ENCODE measurements at places on chromosomes 5 and 9.

DNA sequence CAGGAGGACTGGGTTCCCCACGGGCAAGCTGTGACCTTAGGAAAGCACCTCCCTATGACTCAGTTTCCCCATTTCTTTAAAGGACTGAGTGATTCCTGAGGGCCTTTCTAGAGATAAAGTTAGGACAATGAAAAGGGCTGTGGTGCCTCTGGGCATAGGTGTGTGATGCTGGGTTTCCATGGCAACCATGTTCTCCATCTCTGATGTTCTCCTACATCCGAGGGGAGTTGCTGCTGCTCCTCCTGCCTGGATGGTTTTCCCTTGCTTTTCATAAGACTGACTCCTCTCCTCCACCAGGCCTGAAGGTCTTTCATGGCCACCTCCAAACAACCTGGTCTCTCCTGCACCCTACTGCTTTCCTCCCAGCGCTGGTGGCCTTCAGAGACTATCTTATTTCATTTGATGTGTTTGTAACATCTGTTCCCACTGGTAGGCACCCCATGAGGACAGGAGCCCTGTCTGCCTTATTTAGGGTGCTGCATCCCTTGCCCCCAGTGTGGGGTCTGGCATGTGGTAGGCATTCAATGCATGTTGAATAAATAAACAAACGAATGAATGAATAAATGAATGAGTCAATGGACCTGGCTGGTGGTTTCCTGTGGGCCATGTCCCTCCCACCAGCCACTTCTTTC, 112.2 kb upstream of the HAND1 start:
- DNase-seq: no peak

DNA sequence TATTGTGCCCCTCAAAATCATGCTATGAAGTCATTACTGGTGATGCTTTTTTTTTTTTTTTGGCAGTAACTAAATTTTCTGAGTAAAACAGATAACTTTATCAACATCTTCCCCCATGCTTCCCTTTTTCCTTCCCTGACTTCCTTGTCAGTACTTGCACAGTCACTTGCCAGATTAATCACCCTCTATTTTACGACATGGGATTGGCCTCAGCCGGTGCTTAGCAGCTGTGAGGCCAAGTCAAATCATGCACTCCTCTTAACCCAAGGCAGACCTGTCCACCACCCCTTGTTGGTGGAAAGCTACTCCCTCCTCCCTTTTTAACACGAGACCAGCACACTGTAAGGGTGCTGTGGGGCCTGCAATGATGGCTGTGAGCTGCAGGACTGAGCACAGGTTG, 118.0 kb upstream of the OTULINL start:
- peak; percentile 57 for DNase-seq

GRCh38 chr5:91641730-91642350, 258.7 kb upstream of the ARRDC3 start:
- peak; percentile 84 for DNase-seq

- peak; percentile 29 for DNase-seq
These were observed 4.7 kb upstream of the PTGS1 start for GRCh38 chr9:122366074-122366660.

GRCh38 chr9:122506964-122507363, 3.6 kb upstream of the OR1J2 start:
- DNase-seq: no peak

DNA sequence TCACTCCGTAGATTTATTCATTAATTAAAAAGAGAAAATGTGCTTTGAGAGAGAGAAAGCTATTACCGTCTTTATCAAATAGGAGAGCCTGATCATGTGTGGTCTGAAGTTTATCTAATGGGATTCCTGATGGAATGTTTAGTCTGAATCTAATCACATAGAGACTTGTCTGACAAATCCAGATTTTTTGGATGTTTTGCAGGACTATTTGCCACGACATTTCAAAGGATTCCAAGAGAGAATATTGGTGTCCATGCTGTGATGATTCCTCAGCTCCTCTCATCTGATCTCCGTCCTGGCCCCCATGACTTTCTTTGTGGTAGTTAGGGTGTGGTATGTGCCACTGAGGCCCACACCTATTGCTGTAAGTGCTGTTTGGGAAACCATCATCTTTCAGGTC, 20.1 kb upstream of the CDKN2B start:
- DNase-seq: no peak

GRCh38 chr9:114233491-114234185, 78.3 kb downstream of the COL27A1 start:
- no peak for DNase-seq

DNA sequence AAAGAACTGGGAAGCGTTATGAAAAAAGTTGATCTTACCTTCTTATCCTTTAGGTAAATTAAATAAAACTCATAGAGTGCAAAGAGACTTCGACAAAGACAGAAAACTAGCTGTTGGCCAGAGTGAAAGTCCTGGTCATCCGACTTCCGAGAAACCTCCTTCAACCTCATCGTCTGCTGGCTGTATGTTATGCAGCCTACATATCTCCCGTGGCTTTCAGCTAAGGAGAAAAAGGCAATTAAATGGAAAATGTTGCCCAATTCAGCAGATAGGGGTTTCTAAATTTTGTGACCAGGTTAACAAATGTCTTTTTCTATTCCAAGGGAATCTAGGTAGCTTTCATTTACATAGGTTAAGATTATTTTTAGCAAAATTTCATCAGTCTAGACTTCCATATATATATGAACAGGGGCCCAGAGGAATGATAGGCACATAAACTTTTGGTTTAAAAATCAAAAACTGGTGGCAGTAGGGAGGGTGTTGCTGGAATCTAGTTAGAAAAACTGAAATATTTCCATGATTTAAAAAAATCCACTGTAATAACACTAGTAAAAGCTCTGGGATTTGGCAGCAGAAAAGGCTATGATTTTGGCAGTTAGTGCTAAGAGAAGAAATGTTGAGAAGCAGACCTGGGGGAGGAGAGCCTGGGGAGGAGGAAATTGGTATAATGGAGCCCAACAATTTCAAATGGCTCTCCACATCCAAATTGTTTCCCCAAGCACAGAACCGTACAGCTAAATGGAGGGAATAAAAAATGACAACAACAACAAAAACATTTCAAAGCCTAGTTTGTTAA, 32.1 kb downstream of the RAI14 start:
- DNase-seq: no peak

DNA sequence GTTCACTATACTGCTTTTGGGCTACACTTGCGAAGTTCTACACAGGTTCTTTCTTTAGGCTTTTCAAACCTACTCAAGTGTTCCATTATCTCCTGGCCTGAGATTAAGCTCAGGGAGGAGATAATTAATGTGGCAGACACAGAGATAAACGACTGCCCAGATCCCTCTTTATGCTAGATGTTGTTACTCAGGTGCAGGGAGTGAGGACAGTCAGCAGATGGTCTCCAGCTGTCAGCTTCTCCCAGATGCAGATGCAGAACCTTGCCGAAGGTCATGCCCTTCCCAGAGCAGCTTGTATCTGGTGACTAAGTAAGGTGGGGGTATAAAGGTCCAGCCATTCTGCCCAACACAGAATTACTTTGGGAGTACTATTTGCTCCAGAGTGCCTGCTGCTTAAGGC, 166.2 kb downstream of the ZNF462 start:
- DNase-seq: peak; percentile 97

DNA sequence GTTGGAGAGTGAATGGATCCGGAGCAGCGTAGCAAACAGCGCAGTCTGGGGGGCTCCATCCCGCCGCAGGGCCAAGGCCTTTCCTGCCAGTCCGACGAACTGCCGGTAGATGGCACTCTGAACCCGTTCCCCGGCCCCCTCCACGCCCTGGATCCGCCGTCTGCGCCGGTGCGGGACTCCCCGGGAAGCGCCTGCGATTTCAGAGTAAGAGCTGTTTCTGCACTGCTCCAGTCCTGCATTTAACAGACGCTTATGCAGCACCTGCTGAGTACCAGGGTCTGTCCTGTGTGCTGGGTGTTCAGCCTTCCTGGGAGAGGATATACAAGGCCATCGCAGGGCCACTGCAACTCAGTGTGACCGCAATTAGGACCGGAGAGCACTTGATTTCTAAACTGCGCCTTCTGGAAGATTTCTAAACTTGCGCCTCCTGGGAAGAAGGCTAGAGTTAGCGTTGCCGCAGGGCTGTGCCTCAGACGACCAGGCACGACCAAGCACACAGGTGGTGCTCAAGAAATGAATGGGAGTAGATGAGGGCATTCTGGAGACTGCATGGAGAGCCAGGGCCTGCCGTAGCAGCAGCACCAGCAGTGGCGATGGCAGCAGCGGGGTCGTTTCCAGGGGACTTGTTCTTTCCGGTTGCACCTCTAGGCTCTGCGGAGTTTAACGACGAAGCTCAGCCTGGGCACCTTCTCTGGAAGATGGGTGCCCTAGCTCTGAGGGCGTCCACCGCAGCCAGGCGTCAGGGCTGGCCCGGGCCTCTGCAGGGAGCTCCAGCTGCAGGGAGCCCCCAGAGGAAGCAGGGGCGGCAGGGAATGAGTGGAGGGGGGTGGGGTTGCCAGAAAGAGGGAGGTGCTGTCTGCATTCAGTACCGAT, 14.3 kb upstream of the TIFAB start:
- peak; percentile 89 for DNase-seq

GRCh38 chr5:164335837-164336236, 830.4 kb downstream of the MAT2B start:
- DNase-seq: no peak

GRCh38 chr9:37408933-37409710, 13.4 kb upstream of the GRHPR start:
- no peak for DNase-seq

- DNase-seq: peak; percentile 78
These were observed 76.8 kb downstream of the CFAP77 start for GRCh38 chr9:132486706-132487350.

- peak; percentile 62 for DNase-seq
These were observed 24.7 kb downstream of the UNC13B start for GRCh38 chr9:35186524-35186923.

GRCh38 chr5:14208071-14209021, 65.2 kb downstream of the TRIO start:
- no peak for DNase-seq
